ENCODE measurements at places on chromosomes 6 and 20.

GRCh38 chr20:35166242-35166830 is 5.5 kb upstream of the PROCR start:
- no peak for DNase-seq

DNA sequence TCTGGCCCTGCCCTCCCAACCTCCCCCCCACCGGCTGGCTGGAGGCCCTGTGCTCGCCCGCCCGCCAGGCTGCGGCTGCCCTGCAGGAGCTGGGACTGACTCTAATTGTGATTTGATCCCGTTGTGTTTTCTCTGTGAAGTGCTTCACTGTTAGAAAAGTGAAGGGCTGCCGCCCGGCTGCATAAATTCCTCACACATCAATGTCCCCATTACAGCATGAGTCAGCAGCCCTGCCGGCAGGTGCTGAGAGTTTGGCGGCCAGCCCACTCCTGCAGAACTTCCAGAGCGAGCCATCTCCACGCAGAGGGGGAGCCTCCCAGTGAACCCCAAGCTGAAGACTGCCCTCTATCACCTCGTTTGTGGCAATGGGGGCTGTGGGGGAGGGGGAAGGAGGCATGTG is 137.9 kb downstream of the DLL1 start:
- no peak for DNase-seq

DNA sequence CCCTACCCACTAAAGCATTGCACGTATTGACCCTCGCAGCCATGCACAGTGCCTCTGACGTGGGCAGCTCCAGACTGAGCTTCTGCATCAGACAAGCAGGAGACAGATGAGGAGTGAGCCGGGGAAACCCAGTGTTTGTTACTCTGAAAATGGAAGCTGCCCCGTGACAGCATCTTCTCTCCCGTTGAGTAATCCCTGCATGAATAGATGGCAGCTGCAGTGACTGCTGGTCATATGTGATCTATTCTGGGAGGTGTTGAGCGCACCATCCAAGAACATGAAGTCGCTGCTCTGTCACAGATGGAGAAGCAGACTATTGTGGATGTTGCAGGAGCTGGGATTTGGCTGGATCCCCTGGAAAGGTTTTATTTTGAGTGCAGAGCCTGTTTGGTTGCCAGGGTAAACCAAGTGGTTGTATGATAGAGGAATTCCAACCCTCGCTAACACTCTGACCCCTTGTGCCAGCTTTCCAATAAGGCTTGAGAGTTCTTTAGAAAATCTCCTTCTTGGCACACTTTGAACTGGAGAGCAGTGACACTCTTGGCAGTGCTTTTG is 242.2 kb downstream of the NRN1 start:
- DNase-seq, result no peak

DNA sequence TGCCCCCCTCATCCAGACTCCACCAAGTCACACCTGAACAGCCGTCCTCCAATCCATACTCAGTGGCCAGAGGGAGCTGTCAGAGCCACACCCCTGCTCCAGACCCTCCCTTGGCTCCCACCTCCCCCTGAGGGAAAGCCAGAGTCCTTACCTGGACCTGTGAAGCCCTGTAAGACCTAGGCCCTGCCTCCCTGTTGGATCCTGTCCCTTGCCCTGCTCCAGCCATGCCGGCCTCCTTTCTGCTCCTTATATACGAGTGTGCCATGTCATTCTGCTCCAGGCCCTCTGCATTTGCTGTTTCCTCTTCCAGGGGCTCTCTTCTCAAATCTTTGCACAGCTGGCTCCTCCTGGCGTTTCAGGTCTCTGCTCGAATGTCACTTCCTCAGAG is 100.3 kb upstream of the MYL9 start:
- DNase-seq, result no peak

GRCh38 chr6:125357515-125358256 is 55.9 kb upstream of the HDDC2 start:
- DNase-seq, result no peak

GRCh38 chr20:51514249-51514648 is 28.3 kb downstream of the NFATC2 start:
- no peak for DNase-seq

DNA sequence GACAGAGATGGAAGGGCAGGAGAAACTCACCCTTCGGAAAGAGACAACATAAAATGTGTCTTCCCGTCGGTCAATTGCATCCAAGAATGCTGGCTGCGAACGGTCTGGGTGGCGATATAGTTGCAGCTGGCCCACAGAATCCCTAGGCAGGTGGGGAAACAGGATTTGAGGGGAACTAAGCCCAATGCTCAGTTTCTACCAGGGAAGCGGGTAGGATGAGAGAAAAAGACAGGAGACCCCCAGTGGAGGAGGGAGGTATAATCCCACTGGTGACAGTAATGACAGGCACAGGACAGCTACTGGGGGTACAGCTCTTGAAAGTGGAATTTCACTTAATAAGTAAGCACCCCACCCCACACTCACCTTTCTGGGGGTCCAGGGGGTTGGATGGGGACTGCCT is 7.5 kb upstream of the TNXB start:
- no peak for DNase-seq

DNA sequence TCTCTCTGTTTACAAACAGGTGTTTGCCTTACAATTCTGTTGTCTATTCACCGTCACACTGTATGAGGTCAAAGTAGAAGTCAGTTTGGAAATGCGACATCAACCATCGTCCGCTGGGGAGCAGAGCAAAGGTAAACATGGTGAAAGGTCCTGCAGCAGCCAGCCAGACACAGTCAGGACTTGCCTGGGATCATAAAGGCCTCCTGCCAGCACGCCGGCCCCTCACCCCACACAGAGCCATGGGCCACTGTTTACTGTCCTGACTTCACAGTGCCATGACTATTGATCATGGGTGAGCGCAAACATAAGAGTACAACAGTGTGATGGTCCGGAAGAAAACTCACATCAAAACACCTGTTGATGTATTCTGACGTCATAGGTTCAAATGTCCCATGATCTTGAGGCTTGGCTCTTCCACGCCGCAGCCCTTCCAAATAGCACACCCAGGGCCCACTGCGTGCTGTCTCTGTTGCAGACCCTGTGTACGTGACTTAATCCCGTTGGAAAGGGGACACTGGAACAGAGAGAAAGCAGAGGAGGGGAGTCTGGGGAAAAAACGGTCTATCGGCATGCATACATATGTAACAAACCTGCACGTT is 16.9 kb upstream of the PPP1R3G start:
- DNase-seq, result no peak
